ENCODE measurements at places on chromosomes 13 and 19.

DNA sequence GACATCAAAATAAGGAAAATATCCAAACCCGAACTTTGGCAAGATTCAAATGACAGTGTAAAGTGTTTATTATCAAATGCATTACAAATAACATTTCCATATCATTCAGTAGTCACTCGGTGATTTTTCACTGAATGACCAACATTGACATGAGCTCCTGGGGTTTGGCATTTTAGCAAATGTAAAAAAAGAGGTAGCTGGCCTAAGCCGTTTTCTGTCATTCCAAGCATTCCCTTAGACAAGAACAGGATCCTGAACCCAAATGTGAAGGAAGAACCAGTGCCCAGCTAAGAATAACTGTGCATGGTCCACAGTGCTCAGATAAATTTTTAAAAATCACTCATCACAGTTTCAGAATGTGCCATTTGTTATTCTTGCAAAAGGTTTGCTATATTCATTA is 327.9 kb downstream of the GPC6 start:
- DNase-seq, result no peak

GRCh38 chr13:49683489-49683888 is 7.8 kb downstream of the EBPL start:
- no peak for DNase-seq

- DNase-seq, result no peak
Observed at GRCh38 chr19:18483119-18483890, 38.6 kb downstream of the ELL start.

DNA sequence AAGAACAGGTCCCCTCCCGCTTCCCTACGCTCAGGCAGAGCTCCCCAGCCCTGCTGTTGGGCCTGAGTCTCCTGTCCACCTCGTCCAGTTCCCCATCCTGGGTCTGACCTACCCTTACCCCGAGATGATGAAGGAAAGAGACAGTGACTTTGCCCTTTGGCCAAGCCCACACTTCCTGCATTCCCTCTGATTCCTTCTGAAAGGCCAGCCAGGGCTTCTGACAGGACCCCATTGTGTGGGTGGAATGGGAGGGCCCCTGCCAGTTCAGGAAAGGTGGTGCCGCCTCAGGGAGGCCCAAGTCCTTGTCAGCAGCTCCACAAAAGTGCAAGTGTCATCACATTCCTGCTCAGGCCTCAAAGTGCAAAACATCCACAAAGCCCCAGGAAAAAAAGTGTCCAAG is 177.8 kb downstream of the PAN3 start:
- DNase-seq, result no peak

- no peak for DNase-seq
Observed at GRCh38 chr13:25196971-25197370, 24.9 kb upstream of the AMER2 start.

DNA sequence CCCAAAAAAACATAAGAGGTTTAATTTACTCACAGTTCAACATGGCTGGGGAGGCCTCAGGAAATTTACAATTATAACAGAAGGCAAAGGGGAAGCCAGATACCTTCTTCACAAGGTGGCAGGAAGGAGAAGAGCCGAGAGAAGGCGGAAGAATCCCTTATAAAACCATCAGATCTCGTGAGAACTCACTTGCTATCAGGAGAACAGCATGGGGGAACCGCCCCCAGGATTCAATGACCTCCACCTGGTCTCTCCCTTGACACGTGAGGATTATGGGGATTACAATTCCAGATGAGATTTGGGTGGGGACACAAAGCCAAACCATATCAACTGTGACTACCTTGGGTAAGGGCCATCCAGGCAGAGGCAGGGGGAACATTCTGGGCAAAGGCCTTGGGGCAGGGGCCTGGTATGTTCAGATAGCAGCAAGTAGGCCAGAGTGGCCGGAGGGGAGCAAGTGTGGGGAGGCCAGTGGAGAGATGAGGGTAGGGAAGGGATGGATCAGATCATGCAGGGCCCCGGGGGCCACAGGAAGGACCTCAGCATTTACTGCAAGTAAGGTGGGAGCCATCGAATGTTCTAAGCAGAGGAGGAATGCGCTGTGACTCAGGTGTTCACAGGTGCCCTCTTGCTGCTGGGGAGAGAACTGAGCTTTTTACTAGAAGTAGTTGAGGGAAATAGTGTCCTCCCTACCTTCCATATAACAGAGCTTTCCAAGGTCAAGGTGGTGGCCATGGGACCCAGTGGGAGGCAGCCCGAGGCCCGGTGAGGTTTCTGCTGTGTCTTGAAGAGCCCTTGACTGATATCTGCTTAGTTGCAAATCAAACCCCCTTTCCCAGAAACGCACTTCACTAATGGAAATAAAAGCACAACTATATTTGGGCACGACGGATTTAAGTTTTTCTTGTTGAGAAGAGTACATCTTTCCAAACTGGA is 18.0 kb downstream of the RAB3D start:
- no peak for DNase-seq

- no peak for DNase-seq
Observed at GRCh38 chr19:57812226-57812625, 2.5 kb downstream of the ZNF552 start.

GRCh38 chr13:28532388-28533124 is 37.6 kb upstream of the FLT1 start:
- DNase-seq, result no peak

DNA sequence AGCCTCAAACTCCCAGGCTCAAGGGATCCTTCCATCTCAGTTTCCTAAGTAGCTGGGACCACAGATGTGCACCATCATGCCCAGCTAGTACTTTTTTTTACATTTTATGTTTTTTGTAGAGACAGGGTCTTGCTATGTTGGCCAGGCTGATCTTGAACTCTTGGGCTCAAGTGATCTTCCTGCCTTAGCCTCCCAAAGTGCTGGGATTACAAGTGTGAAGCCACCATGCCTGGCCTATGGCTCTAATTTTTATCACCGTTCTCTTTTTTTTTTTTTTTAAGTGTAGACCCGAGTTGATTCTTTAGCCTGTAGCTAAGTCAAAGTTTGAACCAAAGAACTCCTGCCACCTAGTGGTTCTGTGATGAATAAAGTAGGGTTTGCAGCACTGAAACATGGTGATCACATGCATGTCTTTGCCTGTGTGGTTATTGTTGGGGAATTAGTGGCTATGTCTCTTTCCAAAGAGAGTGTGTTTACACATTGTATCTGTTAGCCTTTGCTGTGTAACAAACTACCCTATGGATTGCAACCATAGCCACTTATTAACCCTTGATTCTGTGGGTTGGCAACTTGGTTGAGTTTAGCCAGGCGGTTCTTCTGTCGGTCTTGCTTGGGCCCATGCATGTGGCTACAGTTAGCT is 11.6 kb downstream of the NFILZ start:
- peak; percentile 13 for DNase-seq

- no peak for DNase-seq
Observed at GRCh38 chr19:40154121-40154680, 37.0 kb upstream of the MAP3K10 start.

GRCh38 chr13:40428354-40428753 is 238.1 kb downstream of the FOXO1 start:
- no peak for DNase-seq

DNA sequence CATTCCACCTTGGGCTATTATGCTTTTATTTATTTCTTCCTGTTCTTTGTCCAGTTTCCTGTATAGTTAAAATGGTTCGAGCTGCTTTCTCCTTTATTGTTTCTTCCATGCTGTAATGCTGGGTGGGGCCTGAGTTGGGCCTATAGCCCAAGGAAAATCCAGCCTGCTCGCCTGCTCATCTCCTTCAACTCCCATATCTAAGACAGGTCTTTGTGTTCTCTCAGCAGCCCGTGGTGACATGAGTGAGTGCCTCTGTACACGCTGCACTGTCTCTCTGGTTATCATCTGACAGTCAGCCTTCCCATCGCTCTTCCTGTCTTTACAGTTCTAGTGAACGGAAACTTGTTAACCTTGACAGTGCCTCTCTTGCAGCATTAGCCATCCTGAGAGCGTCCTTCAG is 221.9 kb upstream of the SLC10A2 start:
- DNase-seq, result no peak

DNA sequence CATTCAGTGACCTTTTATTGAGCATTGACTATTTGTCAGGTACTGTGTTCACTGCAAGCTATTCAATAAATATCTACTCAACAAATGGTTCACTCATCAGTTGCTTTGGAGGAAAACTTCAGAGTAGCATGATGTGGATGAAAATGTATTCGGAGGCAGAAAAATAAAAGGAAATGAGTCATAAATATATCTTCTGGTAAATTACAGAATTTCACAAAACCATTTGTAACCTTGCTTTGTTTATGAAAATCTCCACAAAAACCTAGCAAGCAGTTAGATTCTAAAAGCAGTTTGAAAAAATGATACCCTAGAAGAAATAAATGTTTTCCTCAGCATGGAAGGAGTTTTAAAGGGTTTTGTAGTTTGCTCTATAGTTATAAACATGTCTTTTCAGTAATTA is 399.6 kb downstream of the LMO7 start:
- DNase-seq, result no peak

- peak; percentile 56 for DNase-seq
Observed at GRCh38 chr19:3760871-3761361, 576 bp downstream of the APBA3 start.

GRCh38 chr13:111476197-111476596 is 155.8 kb downstream of the TEX29 start:
- no peak for DNase-seq

Measured in CD4-positive, alpha-beta T cell treated with Interleukin-1 beta for 1 hour (primary cell).